ENCODE measurements at places on chromosomes 2 and 18. TPM values are rescaled to one million over a fixed set of nuclear protein-coding genes. Genes with fewer than 3 reads are reported as not detected.

DNA sequence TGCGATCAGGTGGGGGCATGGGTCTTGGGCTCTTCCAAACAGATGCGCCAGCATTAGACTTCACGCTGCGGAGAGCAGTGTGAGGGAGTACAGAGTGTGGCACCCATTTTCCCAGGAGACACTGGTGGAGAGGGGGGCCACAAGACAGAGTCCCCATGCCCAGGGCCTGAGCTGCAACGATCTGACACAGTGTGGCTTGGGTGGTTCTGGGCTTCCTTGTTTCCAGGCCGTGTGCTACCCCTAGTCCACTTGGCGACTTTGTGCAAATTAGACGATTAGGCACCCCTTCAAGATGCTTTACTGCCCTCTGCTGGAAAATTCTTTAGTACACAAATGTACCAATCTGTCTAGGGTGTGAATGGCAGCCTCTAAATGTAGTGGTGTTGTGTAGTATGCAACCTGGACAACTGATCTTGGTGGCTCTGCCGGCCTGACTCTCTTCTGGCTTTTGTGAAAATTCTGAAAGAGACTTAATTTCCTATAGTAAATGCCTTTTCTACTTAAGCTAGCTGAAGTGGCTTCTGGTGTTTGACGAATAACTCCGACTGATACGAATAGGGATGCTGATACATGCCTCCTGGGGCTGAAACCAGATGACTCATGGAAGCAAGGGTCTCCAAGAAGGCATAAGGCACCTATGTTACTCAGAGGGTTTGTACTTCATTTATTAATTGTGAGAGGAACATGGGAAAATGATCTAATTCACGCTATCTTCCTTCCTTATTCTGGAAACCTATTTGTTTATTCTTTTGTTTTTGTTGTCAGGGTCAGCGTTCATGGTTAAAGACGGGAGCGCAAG lies 92.3 kb upstream of the SMAD2 start:
- H3K27me3 ChIP-seq: peaks cover 11% of the 10 kb centered on the region
- peaks cover 3% of the 10 kb centered on the region for H3K4me1 ChIP-seq

The PLCL1 gene
- 1.7 TPM for total RNA-seq

The KCNE4 gene
- not detected for total RNA-seq

GRCh38 chr2:222423632-222424275 lies 589 bp upstream of the SGPP2 start:
- peak overlapping the region; percentile 96 for H3K27ac ChIP-seq
- peak; percentile 81 for DNase-seq
- H3K4me3 ChIP-seq: peak overlapping the region; percentile 98
- H3K4me1 ChIP-seq: peaks cover 50% of the 10 kb centered on the region
- peaks cover 5% of the 10 kb centered on the region for H3K36me3 ChIP-seq

- no peaks in the 10 kb centered on the region for H3K27me3 ChIP-seq
- H3K27ac ChIP-seq: no peak overlapping the region
- no peaks in the 10 kb centered on the region for H3K4me1 ChIP-seq
- H3K36me3 ChIP-seq: no peaks in the 10 kb centered on the region
Measured at GRCh38 chr2:225282858-225283710, 116.4 kb upstream of the NYAP2 start.

- DNase-seq: no peak
- H3K4me1 ChIP-seq: no peaks in the 10 kb centered on the region
- H3K27ac ChIP-seq: no peak overlapping the region
- no peaks in the 10 kb centered on the region for H3K36me3 ChIP-seq
- no peaks in the 10 kb centered on the region for H3K27me3 ChIP-seq
- no peak overlapping the region for H3K4me3 ChIP-seq
Measured at GRCh38 chr2:22326250-22326649, 1058.7 kb upstream of the KLHL29 start.

GRCh38 chr2:190302052-190302451 lies 17.6 kb downstream of the HIBCH start:
- H3K4me3 ChIP-seq: no peak overlapping the region
- peaks cover 13% of the 10 kb centered on the region for H3K4me1 ChIP-seq
- no peak overlapping the region for H3K27ac ChIP-seq
- H3K27me3 ChIP-seq: no peaks in the 10 kb centered on the region

The TEKT4 gene
- not detected for total RNA-seq

- no peak overlapping the region for H3K27ac ChIP-seq
- H3K4me3 ChIP-seq: no peak overlapping the region
- H3K4me1 ChIP-seq: peaks cover 20% of the 10 kb centered on the region
- peaks cover 2% of the 10 kb centered on the region for H3K27me3 ChIP-seq
- H3K36me3 ChIP-seq: no peaks in the 10 kb centered on the region
Measured at GRCh38 chr2:7852546-7852945, 829.3 kb upstream of the ID2 start.

- peaks cover 12% of the 10 kb centered on the region for H3K4me1 ChIP-seq
- no peak for DNase-seq
- H3K27ac ChIP-seq: no peak overlapping the region
- H3K36me3 ChIP-seq: no peaks in the 10 kb centered on the region
- H3K27me3 ChIP-seq: no peaks in the 10 kb centered on the region
Measured at GRCh38 chr2:12271589-12271984, 445.1 kb upstream of the TRIB2 start.

All from activated CD4-positive, alpha-beta T cell treated with anti-CD3 and anti-CD28 coated beads for 36 hours (primary cell).